Stimulated activated CD4-positive, alpha-beta T cell treated with anti-CD3 and anti-CD28 coated beads, Interleukin-1b, Interleukin-23, amount 100 ng/mL, for 24 hours (primary cell): ENCODE measurements at places on chromosomes 5 and 9.

- DNase-seq: no peak
Measured at GRCh38 chr5:139394123-139394653, 716 bp downstream of the PROB1 start.

GRCh38 chr9:114405294-114406034 is 17.7 kb upstream of the AKNA start:
- DNase-seq: peak; percentile 61

DNA sequence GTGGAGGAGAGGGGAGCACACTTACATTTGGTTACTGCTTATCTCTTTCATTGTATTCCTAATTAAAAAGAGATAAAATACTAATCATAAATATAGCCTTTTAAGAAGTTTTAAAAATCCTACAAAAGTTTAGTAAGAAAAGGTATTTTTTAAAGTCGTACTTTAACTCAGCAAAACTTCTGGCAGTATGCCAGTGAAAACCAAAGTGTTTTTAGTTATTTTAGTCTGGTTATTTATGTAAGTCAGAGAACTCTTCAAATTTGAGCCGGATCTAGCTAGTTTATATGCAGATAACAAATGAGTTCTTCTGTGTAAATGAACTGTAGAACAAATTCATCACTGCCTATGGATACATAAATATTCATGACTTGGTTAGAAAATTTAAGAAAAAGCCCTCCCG is 36.5 kb upstream of the ANKDD1B start:
- no peak for DNase-seq

- DNase-seq: no peak
Measured at GRCh38 chr9:84340535-84340934, at the start of gene SLC28A3. Gene SLC28A3, minus strand, starts transcription at chr9:84340758. Its CDS starts 125 bp downstream, at chr9:84340633.

- no peak for DNase-seq
Measured at GRCh38 chr9:127983847-127984289, 3.1 kb upstream of the EEIG1 start.

DNA sequence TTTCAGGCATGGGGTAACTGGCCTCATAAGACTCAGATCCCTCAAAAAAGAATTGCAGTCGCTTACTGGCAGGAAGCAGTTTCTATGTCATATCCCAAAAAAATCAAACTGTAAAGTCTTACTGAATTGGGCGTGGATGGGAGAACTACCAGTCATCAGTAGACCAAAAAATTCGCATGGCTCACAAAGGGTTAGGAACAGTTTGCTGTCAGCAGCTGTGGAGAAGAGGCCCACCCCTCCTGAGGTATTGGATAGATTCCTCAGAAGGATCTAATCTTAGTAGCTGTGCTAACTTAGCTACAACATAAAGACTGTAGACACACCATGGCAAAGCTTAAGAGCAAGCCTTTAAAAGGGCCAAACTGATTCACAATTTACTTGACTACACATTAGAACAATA is 478.3 kb upstream of the FTMT start:
- DNase-seq: no peak

- no peak for DNase-seq
Measured at GRCh38 chr5:125834438-125835115, 588.6 kb upstream of the GRAMD2B start.

DNA sequence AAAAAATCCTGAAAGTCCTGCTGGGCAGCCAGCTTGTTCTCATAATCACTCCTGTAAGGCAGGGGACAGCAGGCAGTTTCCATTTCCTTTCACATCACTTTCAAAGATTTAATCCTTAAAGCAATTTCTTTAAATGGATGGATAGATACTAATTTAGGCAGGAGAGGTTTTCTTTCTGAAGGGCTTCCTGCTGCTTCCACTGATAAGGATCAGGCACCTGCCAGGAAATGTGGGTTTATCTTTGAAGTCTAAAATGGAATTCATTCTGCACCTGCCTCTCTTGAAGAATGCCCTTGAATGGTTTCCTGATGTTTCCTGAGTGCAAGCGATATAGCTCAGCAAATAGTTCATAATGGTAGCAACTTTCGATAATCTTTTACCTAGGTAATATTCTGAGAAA is 64.5 kb downstream of the STARD4 start:
- no peak for DNase-seq

- DNase-seq: no peak
Measured at GRCh38 chr5:113581388-113581787, 67.9 kb downstream of the YTHDC2 start.

GRCh38 chr5:57316798-57317327 is 143.0 kb downstream of the GPBP1 start:
- no peak for DNase-seq

DNA sequence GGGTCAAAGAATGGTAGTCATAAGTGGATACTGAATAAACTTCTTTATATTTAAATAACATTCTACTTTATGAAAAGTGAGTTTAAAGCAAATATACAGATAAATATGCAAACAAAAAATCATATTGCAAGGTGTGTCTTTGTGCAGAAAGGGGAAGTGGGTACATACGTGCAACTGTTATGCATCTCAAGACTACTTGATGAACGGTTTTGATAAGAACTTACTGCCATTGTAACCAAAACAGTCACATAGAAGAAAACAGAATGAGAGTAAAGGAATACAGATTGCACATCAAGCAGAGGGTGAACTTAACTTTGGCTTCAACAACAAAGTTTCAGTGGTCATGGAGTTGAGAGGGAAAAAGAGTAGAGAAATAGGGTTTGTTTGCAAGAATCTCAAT is 9.9 kb downstream of the CAMK4 start:
- no peak for DNase-seq

- no peak for DNase-seq
Measured at GRCh38 chr9:105206821-105207699, 37.4 kb upstream of the SLC44A1 start.

DNA sequence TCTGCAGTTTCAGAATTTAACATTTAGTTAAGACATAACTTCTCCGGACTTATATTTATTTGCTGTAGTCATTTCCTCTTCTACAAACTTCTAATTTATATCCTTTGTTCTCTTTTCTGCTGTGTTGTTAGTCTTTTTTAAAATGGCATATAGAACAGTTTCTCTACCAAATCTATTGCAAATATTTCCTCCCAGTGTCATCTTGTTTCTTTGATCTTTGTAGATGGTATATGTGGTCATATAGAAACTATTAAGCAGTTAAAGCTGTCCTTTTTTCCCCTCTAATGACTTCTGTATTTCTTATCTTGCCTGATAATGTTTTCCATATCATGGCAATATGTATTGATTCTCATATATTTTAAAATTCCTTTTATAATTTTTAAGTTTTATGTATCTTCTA is 264.5 kb downstream of the MCTP1 start:
- no peak for DNase-seq

- no peak for DNase-seq
Measured at GRCh38 chr5:92518318-92518904, 1062.6 kb downstream of the NR2F1-AS1 start.

- no peak for DNase-seq
Measured at GRCh38 chr5:150350524-150351344, 6.8 kb upstream of the TCOF1 start.

DNA sequence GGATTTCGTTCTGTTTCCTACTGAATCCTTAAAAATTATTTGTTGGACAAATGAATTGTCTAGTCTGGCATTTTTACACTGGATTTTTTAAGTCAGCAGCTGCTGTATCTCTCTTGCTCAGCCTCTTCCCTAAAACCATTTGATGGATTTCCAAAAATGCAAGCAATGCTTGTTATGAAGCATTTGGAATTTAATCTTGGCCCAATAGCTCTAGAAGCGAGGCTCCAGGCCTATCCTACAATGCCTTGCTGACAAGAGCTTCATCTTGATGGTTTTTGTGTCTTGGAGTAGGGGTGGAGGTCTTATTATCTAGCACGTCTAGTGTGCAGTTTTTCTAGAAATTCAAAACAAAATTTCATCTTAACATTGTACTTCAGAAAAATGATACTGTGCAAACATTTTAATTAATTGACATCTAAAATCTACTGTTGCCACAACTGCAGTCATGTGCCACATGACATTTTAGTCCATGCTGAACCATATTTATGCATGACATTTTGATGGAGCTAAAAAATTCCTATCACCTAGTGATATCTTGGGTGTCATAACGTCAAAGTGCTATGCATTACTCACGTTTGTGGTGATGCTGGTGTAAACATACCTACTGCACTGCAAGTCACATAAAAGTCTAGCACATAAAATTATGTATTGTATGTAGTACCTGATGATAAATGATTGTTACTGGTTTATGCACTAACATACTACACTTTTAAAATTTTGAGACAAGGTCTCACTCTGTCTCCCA is 5.9 kb upstream of the RAD23B start:
- no peak for DNase-seq

DNA sequence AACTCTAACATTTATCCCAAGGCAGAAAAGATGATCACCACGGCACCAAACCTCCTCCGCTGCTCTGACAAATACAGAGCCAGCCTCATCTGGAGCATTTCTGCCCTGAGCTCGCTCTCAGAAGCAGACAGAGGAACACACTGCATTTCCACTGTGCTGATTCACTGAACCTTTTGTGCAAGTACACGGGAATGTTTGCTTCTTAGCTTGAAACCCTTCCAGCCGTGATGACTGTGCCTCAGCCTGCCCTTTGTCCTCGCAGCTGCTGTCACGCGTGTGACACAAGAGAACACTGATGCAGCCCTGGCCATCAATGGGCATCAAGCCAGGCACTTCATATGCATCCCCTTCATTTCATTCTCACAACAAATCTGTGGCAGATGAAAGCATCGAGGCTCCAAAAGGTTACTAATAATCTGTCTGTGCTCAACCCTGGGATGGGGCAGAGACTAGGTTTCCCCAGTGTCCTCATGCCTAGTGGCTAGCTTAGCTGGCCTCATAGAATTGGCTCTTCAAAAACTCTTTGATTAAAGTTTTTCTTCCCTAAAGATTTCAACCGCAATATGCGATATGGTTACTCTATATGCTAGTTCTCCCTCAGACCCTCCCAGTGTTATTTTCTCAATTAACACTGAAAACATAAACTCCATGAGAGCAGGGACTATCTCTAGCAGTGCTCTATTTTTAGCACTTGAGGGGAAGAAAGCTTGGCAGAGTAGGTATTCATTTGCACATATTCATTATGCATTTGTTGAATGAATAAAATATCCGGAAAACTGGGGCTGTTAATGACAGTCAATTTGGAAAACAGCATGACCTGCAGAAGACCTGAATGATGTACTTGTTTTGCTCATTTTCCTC is 7.3 kb downstream of the CDC14B start:
- no peak for DNase-seq

- no peak for DNase-seq
Measured at GRCh38 chr9:6086006-6086655, 70.7 kb upstream of the RANBP6 start.

- no peak for DNase-seq
Measured at GRCh38 chr9:4590430-4591122, 71.5 kb upstream of the PLPP6 start.

DNA sequence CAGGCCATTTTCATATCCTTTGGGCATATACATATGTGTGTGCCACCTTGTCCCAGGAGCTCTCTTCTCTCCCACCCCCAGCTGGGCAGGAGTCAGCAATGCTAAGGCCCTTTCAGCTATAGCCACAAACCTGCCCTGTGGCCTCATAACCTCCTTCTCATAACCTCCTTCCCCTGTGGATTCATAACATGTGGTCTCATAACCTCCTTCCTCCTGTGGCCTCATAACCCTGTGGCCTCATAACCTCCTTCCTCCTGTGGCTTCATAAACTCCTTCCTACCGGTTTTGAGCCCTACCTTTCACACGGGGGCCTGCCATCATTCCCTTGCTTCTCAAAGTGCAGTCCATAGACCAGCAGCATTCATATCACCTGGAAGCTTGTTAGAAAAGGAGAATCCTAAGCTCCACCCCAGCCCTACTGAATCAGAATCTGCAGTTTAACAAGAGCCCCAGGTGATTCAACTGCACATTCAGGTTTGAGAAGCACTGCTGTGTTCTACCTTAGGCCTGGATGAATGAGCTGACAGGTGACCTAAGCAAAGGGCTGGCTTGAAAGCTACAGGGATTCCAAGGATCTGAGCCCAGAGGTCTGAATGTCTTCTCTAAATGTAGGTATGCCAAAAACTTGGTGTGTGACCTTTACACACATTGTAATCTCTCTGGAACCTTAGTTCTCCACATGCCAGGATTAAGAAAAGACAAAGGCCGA is 41.9 kb upstream of the PLPP6 start:
- no peak for DNase-seq
